Mammary epithelial cell (primary cell): ENCODE measurements at places on chromosomes 12 and 14. TPM values are rescaled to one million over a fixed set of nuclear protein-coding genes. Genes with fewer than 3 reads are reported as not detected.

DNA sequence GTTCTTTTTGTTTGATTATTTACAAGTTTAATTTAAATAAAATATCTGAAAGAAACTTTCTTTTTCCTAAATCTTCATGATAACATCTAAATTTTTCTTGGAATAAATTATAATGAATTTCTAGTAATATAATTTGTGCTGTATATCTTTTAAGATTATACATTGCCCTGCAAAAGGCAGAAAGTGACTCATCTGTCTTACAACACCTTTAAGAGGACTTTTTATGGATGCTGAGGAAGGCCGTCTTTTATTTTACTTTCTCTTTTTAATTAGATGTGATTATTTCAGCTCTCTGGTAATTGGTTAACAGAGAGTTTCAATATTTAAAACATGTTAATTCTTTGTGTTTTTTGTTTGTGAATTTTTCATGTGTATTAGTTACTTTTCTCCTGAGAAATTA is 598.4 kb downstream of the RPL10L start:
- peak; percentile 5 for DNase-seq

Gene SYCP3
- not detected in 2 replicates for total RNA-seq

DNA sequence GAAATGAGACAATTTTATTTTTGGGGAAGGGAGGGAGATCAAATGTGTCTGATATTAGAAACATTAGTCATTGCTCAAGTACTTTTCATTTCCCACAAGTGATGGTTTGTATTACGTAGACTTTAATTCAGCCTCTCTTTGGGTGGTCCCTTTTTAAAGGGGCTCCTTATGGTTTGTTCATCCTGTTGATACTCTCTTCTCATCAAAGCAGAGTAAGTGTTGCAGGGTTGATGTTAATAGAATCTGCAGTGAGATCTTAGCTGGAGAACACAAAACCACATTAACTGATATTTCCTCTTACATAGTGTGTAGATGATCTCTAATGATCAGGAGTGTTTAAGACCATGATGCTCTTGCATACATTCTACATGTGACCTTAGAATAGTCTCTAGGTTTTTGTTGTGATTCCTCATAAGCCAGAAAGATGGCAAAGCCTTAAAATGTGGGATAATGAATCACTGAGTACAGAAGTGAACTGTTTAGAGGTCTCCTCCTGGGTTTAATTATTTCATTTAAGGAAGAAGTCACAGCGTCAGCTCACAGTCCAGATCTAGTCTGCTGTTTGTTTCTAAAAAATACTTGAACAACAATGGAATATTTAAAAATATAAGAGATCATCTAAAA is 87.4 kb upstream of the PTPRR start:
- DNase-seq, result no peak

GRCh38 chr12:130058926-130059472 is 103.3 kb upstream of the FZD10 start:
- no peak for DNase-seq

DNA sequence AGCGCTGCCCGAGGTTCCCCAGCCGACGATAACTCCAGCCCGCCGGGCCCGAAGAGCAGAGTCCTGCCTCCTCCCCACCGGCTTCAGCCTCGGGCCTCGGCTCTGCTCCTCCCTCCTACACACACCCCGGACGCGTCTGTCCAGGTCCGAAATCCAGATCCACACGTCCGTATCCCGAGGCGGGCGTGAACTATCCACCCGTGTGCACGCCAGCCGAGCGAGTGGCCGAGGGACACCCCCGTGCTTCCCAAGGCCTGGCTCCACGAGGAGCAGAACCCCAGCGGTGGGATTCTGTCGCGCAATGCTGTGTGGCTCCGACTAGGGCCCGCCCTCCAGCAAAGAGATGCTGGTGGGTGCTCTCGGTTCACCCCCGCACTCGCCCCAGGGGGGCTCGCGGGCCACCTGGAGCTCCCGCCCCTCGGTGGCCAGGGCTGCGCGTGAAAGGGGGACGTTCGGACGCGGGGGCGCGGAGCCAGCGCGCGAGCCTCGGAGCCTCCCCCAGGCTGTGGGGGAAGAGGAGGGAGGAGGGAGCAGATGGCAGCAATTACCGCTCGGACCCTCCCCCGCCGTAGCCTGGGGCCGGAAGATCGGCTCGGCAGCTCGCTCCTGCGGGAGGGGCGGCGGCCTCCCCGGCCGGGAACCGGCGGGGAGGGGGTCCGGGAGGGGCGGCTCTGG is 18.9 kb upstream of the ANKRD33 start:
- DNase-seq, result no peak

- DNase-seq, result peak; percentile 12
These were observed 91.0 kb upstream of the MON2 start for GRCh38 chr12:62375603-62376002.

DNA sequence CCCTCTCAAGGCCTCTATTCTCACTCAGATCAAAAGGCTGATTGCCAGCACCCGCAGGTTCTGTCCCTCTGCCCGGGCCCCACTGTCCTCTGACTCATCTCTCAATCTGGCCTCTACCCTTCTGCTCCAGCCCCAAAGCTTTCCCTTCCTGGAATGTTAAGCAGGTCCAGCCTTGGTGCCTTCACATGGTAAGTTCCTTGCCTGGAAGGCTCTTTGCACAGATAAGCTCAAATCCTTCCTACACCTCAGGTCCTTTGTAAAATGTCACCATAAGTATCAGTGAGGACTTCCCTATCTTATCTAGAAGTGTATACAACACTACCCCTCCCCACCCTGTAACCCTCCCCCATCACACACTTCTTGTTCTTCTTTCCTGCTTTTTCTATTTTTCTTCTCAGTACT is 22.2 kb downstream of the LPCAT3 start:
- no peak for DNase-seq

Gene SLC25A47
- not detected in 2 replicates for total RNA-seq

Gene KIF5A
- total RNA-seq, result 1.5 and 2.4 TPM in 2 replicates

DNA sequence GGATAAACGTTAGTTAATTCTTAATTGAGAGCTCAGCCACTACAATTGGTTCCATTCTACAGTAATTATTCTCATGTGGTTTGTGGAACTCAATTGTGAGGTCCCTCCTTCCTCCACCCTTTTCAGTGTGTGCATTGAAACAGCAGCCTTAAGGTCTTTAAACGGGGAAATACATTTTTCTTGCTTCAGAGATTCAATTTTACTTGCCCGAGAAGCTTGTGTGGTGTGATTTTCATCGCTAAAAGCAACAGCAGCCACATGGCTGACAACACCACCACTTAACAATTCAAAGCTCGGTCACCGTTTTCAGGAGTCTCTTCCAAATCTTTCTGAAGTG is 733 bp upstream of the PPFIBP1 start:
- no peak for DNase-seq

GRCh38 chr14:21309238-21309636 is 29.4 kb downstream of the RPGRIP1 start:
- no peak for DNase-seq

GRCh38 chr14:34336501-34336900 is 125.5 kb downstream of the SPTSSA start:
- no peak for DNase-seq

GRCh38 chr12:93135286-93136239 is 206.5 kb upstream of the EEA1 start:
- DNase-seq, result no peak

Gene PPTC7
- total RNA-seq, result 24.1 and 26.5 TPM in 2 replicates

DNA sequence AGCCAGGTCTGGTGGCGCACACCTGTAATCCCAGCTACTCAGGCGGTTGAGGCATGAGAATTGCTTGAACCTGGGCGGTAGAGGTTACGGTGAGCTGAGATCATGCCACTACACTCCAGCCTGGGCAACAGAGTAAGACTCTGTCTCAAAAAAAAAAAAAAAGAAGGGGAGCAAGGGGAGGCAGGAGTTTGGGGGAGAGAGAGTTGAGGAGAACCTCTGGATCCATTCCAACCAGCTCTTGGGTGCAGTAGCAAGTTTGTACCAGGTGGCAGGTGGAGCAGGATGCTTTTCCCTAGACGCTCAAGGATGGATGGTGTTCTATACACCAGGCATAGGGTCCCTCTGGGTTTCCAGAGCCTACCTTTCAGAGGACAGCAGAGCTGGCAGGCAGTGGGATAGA is 1.9 kb downstream of the NFE2 start:
- DNase-seq, result no peak

DNA sequence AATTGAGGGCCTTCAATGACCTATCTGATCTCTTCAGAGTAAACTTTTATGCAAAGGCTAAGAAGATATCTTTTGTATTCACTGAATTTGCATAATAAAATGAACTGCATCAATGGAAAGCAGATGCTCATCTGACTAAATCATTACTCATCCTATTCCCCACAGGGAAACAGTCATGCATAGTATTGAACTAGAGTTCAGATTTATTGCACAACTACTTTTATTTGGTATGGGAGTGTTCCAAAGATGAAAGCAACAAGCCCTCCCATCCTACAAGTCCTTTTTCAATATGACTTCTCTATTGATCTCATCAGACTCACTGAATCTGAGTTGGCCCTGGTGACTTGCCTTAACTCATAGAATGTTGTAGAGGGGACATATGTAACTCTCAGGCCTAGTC is 159.8 kb downstream of the KITLG start:
- peak; percentile 88 for DNase-seq

Gene SPX
- total RNA-seq, result 0.82 and 2.9 TPM in 2 replicates

Gene KRT5
- total RNA-seq, result 7,365 TPM

- peak; percentile 70 for DNase-seq
These were observed 4.2 kb upstream of the AJUBA start for GRCh38 chr14:22986508-22987054.

DNA sequence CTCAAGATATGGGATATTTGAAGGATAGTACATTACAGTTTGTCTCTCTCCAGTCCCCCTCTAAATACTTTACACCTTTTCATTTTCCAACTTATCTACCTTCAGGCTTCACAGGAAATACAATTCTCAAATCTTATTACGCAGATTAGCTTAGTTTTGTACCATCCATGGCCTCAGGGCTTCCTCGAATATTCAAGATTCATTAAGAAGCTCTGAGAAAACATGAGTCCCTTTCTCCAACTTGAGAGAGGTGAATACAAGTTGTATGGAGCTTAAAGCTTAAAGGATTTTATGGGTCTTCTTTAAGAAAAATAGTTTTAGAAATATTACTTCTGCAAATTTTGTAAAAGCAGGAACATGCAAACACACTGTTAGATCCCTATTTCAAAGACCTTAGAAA is 1212.5 kb downstream of the GALC start:
- no peak for DNase-seq

Gene NANOG
- total RNA-seq, result not detected

Gene IFNG
- total RNA-seq, result not detected in 2 replicates

DNA sequence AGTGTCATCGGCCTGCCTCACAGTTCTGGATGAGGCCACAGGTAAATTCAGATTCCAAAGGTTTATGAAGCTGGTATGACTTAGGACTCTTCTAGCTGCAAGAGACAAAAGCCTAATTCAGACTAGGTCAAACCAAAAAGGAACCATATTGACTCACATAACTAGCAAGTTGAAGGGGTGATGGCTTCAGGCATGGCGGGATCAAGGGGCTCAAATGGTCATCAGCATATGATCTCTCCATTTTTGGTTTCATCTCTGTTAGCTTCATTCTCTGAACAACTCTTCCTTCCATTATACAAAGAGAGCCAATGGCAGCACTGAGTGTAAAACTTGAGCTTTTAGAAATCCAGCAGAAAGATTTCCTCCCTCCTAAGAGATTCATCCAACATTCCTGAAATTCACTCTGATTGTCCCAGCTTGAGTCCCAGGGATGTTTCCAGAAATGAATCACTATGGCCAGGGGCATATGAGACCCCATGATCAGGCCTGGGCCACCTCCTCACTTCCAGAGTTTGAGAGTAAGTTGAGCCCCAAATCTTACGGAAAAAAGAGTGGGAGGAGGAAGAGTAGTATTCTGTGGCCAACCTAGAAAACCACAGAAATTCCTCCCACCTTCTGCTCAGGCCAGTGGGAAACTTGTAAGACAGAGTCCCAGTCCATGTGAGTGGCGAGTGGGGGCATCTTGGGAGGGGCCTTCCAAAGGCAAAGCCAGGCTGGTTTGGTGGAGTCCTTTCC is 2.0 kb upstream of the MAP1LC3B2 start:
- peak; percentile 31 for DNase-seq

DNA sequence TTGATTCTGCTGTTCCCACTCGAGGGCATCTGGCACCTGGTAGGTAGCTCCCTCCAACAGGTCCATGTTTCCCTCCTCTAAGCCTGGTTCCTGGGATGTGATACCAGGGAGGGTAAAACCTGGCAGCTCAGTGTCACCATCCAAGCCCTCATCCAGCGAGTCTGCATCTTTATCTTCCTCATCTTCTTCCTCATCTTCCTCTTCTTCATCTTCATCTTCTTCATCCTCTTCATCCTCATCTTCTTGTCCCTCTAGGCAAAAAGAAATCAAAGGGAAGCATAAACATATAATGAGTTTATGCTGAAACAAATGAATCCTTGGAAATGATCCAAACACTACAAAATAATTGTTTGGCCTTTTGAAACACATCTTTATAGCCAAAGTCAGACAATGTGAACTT is 55.3 kb downstream of the ARMH4 start:
- no peak for DNase-seq

DNA sequence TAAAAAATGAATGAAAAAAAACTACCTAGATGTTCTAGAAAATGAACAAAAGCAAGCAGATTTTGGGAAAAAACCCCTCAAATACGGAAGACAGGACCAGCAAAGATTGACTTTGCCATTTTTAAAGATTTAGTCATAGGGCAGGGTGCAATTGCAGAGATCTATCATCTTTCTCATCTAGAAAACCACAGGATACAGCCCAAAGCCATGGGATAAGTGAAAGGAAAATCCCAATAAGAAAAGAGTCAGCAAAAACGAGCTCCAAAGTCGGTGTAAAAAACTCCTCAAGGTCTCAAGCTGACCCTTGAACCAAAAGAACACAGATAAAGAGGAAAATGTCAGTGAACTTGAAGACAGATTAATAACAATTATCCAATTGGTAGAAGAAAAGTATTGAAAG is 28.0 kb downstream of the CEP290 start:
- DNase-seq, result peak; percentile 6

DNA sequence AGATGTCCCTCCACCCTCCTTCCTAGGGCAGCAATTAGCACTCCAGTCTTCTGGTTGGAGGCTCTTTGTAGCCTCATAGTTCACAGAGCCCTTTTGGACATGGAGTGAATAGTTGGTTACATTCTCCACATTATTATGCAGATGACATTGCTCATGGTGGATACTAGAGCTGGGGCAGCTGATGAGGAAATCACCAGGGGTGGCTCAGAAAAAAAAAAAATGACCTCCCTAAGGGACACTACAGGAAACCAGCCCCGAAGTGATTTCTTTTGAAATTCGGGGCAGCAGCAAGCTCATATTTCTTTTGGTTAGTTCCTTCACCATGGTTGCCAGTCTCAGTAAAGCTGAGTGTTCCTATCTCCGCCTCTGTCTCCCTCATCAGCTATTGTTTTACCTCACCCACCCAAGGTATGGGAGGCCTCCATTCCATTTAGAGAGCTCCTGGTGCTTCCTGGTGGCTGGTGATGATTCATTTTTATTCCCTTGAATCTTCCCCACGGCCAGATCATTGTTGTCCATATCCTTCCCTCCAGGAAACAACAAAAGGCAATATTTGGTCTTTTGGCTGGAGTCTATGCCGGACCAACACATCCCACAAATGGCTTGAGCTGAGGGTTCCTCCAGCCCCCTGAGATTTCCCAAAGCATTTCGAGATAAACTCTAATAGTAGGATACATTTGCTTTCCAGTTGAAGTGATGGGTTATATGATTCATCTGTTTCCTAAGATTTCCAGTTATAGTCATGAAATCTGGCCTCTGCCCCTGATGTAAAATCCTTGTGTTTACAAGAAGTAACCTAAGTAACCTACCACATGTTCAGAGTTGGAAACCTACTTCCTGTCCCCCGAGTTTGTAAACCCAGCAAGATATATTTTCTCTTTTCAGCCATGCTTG is 56.2 kb upstream of the NID2 start:
- DNase-seq, result peak; percentile 21

GRCh38 chr12:114430306-114430705 is 24.4 kb upstream of the TBX5 start:
- no peak for DNase-seq

- DNase-seq, result no peak
These were observed 3.6 kb upstream of the LGALS3 start for GRCh38 chr14:55125403-55125802.

Gene LMNTD1
- 1.2 TPM for total RNA-seq

Gene DLGAP5
- 7.8 and 33.9 TPM in 2 replicates for total RNA-seq
